PC-9 (cell line): ENCODE measurements at places on chromosomes 1 and 21.

DNA sequence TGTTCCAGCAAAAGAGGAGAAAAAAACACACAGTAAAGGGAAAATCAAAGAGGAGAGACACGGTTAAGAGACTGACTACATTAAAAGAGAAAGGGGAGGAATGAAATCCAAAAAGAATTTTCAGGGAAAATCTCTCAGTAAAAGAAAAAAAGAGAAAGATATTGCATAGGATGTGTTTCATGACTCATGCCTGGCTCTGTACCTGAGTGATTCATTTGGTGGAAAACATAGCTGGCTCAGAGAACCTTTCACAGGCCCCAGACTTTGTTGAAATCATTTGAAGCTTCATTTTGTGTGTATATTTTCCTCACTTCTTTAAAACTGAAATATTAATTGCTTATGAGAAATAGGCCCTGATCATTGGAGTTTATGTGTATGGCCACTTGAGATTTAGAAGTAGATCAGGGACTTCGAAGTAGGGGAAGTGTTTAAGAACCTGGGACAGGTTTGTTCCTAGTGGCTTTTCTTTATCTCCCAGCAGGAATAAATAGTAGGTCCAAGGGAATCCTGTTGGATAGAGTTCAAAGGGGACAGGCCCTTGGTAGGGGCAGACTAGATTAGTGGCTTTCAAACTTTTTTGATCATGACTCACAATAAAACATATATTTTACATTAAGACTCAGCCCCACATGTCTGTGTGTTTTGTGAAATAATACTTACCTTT is 239.1 kb upstream of the SGIP1 start:
- peaks cover 18% of the 10 kb centered on the region for H3K4me1 ChIP-seq
- no peaks in the 10 kb centered on the region for H3K36me3 ChIP-seq
- H3K27ac ChIP-seq = peak overlapping the region; percentile 87
- H3K27me3 ChIP-seq = no peaks in the 10 kb centered on the region
- DNase-seq = peak; percentile 53

GRCh38 chr1:233277637-233278606 is 17.6 kb downstream of the PCNX2 start:
- no peak overlapping the region for H3K27ac ChIP-seq
- no peaks in the 10 kb centered on the region for H3K27me3 ChIP-seq
- 0 out of 2 replicates have a peak, but pooled peaks cover 4% of the 10 kb centered on the region for H3K36me3 ChIP-seq
- H3K4me3 ChIP-seq = no peak overlapping the region
- DNase-seq = no peak

- no peak for DNase-seq
- H3K27ac ChIP-seq = no peak overlapping the region
- no peaks in the 10 kb centered on the region; the same call in 1 of the 2 replicates for H3K36me3 ChIP-seq
- no peaks in the 10 kb centered on the region for H3K27me3 ChIP-seq
- no peak overlapping the region for H3K4me3 ChIP-seq
Measured at GRCh38 chr1:226979115-226979516, 39.0 kb downstream of the COQ8A start.

DNA sequence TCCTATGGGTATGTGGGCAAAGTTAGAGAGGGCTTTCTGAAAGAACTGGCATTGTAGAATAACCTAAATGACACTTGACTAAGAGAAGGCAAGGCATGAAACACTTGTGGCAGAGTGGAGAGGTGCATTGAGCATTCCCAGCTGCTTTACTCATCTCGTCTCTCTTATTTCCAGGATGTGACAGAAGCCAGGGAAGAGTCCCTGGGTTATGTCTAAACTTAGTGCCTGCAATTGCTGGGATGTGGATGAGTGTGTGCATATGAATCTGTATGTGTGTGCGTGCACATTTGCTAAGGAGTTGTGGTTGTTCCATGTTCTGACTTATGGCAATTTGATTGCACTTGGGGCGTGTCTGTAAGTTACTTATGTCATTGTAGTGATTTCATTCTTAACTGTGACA is 1326.5 kb upstream of the B3GALT2 start:
- no peaks in the 10 kb centered on the region for H3K4me1 ChIP-seq
- H3K4me3 ChIP-seq = no peak overlapping the region
- no peaks in the 10 kb centered on the region for H3K27me3 ChIP-seq
- no peak overlapping the region for H3K27ac ChIP-seq
- H3K36me3 ChIP-seq = no peaks in the 10 kb centered on the region
- no peak for DNase-seq

GRCh38 chr1:1072849-1073742 is 1.0 kb downstream of the RNF223 start:
- peaks cover 55% of the 10 kb centered on the region for H3K4me1 ChIP-seq
- DNase-seq = peak; percentile 52
- peak overlapping the region; percentile 97 for H3K27ac ChIP-seq
- no peaks in the 10 kb centered on the region for H3K27me3 ChIP-seq
